Motor neuron (in vitro differentiated cells): ENCODE measurements at places on chromosomes 1 and 21. TPM values are rescaled to one million over a fixed set of nuclear protein-coding genes. Genes with fewer than 3 reads are reported as not detected.

- ATAC-seq: peak; percentile 18
Observed at GRCh38 chr1:62682531-62682930, 5.7 kb downstream of the DOCK7 start.

GRCh38 chr1:102879439-102879993 is 228.8 kb downstream of the COL11A1 start:
- no peak for ATAC-seq

GRCh38 chr21:31211836-31212235 is 132.2 kb downstream of the TIAM1 start:
- ATAC-seq: no peak

PGLYRP4 gene
- total RNA-seq: 0.34 TPM in 1 of 2 replicates, not detected in the other

GRCh38 chr1:229535230-229535629 is 23.3 kb downstream of the ABCB10 start:
- peak; percentile 75 for ATAC-seq

DNA sequence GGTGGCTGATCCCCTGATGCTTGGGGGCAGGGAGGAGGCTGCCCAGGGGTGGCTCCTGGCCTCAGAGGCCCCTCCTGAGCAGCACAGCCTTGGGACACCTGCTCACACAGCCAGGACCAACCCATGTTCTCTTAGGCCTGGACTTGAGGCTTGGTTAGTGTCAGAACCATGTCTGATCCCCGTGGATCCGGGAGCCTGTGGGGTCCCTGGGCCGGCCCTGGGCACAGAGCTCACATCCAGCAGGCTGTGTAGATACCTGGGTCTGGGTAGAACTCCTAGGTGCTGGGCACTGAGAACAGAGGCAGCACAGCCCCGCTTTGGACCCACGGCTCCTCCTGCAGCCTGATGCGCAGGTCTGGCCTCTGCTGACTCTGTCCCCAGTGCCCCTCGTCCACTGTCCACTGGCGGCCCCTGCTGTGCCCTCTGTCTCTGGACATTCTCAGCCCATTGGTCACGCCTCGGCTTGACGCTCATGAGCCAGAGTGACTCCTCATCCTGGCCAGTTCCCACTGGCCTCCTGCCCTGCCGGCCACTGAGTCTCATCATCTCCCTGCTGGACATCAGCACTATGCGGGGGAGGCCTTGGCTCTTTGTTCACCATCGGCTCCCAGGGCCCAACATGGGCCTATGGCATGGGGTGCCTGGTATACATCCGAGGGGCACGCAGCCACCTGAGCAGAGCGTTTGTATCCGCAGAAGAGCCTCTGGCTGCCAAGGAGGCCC is 70.2 kb downstream of the TRIM11 start:
- ATAC-seq: no peak

DNA sequence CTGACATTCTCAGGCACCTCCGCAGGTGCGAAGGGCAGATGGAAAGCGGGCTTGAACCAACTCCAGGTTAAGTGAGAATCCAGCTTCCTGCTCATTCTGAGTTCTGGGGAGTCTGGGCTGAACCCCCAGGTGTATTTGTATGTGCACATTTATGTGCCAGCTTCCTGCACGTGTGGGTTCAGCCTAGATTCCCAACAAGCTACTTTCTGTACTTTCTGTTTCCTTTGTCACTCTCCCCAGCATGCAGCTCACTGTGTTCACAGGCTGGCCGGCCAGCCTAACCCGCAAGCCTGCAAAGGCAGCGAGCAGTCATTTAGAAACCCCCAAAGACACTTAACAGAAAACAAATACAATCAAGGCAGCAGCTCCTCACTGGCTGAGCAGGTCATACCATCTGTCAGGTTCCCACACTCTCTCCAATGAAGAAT is 1.3 kb upstream of the IL19 start:
- ATAC-seq: no peak

- no peak for ATAC-seq
Observed at GRCh38 chr1:93537396-93537795, 89.5 kb downstream of the FNBP1L start.

DNA sequence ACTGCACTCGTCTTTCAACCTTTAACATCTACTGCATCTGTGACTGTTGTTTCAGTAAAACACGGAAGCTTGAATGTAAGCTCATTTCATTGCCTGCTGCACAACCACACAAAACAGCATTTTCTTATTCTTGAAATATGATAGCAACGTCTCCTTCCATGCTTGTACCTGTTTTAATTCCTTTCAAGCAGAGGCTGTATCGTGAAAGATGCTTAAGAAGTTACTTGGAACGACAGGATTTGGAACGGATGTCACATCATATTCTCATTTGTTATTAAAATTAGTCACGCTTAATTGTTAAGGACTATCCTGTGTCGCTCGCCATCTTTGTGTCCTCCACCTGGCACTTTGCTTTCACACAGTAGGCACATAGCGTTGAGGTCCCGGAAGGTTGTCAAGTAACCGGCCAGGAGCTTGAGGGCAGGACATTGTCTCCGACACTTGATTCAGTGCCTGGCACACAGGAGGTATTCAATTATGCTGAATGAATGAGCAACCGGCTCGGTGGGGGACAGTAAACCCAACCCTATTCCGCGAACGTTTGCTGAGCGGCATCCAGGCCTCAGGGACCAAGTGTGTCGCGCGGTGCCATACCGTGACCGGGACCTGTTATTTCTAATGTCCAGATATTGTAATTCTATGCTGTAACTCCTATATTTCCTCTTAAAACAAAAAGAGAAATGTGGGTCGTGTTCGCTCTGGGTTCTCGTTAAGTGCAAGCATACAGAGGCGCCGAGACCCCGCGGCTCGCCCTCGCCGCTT is 499 bp upstream of the SH3GLB1 start:
- peak; percentile 16 for ATAC-seq

DNA sequence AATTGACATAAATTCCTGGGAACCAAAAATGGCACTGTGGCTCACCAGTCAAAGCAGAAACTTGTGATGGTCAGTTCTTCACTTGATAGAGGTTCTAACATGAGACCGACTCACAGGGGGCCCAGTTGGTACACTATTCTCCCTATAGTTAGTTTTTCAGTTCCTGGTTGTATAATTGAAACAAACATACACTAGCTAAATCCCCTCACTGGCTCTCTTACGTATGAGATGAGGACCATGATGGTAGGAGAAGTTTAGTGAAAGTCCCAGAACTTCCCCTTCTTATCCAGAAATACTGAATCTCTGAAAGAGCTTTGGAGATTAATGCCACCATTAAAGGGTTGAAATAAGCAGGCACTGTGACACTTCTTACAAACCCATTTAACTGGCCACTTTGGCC is 2.8 kb upstream of the S100B start:
- ATAC-seq: no peak

PTPN14 gene
- 38.1 and 43.4 TPM in 2 replicates for total RNA-seq

- ATAC-seq: peak; percentile 45
Observed at GRCh38 chr1:147598621-147599361, 57.5 kb downstream of the BCL9 start.

CFAP57 gene
- total RNA-seq: 2.0 and 3.3 TPM in 2 replicates

DNA sequence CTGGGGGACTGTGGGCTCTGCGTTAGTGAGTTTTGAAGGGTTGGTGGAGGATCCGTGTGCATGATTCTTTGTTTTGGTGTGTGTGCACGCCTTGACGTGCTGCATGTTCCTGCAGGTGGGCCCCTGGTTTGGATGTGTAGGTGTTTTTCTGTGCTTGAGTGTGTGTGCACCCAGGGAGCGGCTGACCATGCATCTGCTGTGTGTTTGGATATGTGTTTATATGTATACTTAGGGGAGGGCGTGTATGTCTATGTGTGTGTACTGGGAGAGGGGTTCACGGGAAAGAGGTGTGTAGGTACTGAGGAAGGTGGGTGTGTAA is 1.1 kb downstream of the VANGL2 start:
- ATAC-seq: peak; percentile 10

- ATAC-seq: peak; percentile 88
Observed at GRCh38 chr1:162145280-162145965, 75.9 kb downstream of the NOS1AP start.

GRCh38 chr1:51574796-51575195 is 42.1 kb upstream of the OSBPL9 start:
- ATAC-seq: no peak

CDCA8 gene
- 0.97 and 1.00 TPM in 2 replicates for total RNA-seq

DNA sequence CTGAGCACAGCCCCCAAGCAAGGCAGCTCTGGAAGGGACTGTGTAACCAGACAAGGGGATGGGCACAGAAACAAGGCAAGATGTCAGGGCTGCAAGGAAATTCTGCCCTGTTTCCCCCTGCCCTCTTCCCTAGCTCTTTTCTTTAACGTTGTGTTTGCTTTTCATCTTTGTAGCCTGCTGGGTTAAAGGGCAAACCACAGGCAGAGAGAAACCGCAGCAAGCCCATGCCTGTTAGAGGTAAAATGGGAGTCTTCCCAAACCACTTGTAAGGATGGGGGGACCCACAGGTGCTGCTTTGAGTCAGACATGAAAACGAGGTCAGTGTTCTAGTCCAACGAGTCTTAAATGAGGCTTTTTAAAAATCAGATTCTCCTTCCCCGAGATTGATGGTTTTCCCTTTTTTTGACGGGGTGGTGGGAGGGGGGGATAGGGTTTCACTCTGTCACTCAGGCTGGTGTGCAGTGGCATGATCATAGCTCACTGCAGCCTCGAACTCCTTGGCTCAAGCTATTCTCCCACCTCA is 13.3 kb downstream of the TGFBR3 start:
- no peak for ATAC-seq

GRCh38 chr1:243513726-243514491 is 258.1 kb downstream of the SDCCAG8 start:
- no peak for ATAC-seq

- peak; percentile 42 for ATAC-seq
Observed at GRCh38 chr1:15835205-15835740, 12.2 kb upstream of the SPEN start.

DNA sequence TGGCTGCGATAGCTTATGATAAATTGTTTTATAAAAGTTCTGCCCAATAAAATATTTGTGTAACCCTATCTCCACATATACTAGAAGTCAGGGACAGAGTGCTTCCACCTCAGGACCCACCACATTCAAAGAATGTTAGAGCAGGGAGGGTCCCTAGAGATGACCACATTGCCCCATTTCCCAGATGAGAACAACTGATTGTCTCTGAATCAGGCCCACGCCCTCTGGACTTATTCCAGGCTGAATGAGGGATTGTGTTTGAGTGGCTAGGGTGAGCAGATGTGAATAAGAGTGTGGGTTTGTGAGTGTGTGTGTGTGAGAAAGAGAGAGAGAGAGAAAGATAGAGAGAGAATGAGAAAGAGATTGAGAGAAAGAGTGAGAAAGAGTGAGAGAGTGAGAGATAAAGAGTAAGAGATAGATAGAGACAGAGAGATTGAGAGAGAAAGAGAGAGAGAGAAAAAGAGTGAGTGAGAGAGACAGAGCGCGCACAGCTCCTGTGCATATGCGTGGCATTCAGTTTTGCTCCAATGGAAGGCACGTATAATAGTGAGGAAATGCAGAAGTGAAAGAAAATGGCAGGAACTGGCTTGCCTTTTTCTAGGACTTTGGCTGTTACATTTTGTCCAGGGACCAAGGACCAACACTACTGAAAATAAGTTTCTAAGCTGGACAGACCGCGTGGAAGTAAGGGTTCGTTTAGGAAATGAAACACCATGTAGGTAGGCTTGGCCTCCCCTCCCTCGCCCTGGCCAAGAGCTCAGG is 94.1 kb downstream of the ABCA4 start:
- ATAC-seq: no peak

- no peak for ATAC-seq
Observed at GRCh38 chr1:38805036-38805435, 54.5 kb downstream of the RRAGC start.

DNA sequence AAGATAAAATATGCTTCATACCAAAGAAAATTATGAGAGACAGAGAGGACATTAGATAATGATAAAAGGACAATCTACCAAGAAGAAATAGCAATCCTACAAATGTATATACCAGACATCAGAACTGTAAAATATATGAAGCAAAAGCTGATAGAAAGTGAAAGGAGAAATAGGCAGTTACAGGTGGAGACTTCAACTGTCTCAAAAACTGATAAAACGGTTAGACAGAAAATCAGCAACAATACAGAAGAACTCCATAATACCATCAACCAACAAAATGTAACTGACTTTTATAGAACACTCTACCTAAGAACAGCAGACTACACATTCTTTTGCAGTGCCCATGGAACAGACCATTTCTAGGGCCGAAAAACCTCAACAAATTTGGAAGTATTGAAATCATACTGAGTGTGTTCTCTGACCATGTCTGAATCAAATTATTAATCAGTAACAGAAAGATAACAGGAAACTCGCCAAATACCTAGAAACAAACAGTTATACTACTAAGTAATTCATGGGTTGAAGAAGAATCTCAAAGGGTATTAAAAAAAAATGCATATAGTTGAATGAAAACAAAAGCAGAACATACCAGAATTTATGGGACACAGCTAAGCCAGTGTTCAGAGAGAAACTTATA is 132.1 kb downstream of the RPS6KC1 start:
- ATAC-seq: no peak

DNA sequence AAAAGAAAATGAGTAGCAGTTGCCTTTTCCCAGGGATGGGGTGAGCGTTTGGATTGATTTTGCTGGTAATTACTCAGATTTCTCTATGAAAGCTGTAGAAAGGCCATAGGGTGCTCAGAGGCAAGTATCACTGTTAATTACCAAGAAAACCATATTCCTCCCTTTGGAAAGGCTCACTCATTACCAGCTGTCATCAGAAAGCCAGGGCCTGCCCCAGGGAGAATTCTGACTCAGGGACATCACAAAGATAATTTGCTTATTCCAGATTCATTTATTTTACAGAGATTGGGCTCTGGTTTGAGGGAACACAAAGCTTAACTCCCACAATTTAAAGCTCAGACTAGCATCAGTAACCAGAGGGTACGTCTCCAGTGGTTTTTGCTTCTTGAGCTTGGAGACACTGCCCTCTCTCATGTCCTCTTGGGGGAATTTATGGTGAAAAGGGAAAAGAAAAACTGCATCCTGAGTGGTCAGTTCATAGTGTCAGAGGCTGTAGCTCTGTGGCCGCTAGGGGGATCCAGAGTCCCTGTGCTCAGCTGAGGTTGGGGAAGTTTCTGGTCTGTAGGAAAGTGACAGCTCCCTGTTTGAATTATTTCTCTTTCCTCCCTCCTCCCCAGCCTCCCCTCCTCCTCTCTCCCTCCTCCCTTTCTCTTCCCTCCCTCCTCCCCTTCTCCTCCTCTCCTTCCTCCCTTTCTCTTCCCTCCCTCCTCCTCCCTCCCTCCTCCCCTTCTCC is 204.3 kb downstream of the KCNJ6 start:
- peak; percentile 77 for ATAC-seq

- no peak for ATAC-seq
Observed at GRCh38 chr1:241617426-241617825, 22.7 kb downstream of the CHML start.

- no peak for ATAC-seq
Observed at GRCh38 chr1:198933515-198934222, 294.8 kb downstream of the PTPRC start.

DNA sequence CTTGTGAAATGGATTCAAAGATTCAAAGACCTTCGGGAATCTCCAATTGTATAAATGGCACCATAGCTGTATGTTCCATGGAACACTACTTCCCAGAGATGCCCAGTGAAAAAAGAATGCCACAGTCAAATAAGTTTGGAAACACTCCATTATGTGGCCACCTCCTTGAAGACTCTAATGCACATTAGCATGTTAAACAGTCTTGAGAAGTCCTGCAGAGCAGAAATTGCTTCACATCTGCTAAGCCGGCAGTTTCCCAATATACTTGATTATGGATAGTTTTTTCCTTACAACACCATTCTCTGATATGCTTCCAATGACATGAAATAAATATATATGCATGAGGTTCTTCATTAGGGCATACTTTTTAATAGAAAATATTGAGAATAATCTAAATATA is 12.7 kb upstream of the SELE start:
- ATAC-seq: no peak
